ENCODE measurements at places on chromosomes 16 and 17.
A peak's percentile ranks its signal among the peaks of the same experiment; 100 is the strongest.

DNA sequence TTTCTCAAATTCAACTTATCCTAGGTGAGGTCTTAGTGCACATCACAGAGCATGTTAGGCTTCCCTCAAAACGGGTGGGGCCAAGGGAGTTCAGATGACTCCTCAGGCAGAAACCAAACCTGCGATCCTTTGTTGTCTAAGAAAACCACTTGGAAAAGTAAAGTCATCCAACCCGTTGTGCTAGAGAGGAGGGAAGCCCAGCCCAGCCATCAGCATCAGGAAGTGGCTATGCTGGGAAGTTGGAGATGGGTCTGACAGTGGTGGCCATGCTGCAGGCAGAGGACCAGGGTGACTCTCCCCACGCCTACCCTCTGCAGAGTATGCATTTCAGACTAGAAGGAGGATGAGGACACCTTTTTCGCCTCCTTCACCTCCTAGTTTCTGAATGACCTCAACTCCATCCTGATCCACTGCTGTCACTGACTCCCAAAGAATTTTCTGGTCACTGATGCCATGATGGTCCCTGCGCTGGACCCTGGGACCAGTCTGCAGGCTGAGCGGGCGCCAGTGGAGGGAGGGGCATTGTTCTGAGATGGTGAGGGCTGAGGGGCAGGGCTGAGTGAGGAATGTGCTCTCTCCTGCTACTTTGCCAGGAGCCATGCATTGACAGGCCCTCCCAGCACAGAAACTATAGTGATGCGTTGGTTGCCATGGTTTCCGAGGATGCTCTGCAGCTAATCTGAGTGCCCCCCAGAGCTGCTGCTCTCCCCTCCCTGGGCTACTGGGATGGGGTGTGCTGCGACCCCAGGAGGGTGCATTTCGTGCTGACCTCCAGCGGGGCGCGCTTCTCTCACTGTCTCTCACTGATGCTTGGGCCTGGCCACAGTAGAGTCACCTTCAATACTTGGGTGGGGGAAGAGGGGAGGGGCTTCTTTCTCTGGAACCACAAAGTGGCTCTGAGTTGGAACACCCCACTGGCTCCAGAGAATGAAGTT is 20.4 kb downstream of the ALOX12B start:
- no peak for DNase-seq

- no peak for DNase-seq
Observed at GRCh38 chr16:15435216-15435864, 952 bp downstream of the BMERB1 start.

GRCh38 chr16:52770828-52771227 is 223.9 kb upstream of the TOX3 start:
- DNase-seq: no peak

GRCh38 chr16:23840310-23840709 is 4.5 kb downstream of the PRKCB start:
- no peak for DNase-seq

GRCh38 chr16:65281586-65281985 is 159.7 kb upstream of the CDH11 start:
- DNase-seq: no peak

DNA sequence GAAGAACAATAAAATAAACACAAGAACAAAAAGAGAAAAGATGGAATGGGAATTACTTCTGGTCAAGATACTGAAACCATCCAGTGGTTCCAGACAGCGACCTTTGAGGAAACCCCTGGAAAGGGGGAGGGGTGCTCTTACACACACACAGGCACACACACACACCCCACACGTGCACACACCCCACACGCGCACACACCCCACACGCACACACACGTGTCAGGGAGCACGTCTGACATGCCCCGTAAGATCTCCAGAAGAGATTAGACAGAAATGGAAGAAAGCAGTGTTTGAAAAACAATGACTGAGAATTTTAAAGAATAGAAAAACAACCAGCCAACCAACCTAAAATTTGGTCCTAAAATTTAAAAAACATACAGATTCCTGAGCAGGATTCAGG is 45.3 kb upstream of the FASN start:
- no peak for DNase-seq

- no peak for DNase-seq
Observed at GRCh38 chr17:70654706-70655105, 485.4 kb downstream of the KCNJ2 start.

- DNase-seq: no peak
Observed at GRCh38 chr16:3536851-3537250, 36.0 kb downstream of the CLUAP1 start.

DNA sequence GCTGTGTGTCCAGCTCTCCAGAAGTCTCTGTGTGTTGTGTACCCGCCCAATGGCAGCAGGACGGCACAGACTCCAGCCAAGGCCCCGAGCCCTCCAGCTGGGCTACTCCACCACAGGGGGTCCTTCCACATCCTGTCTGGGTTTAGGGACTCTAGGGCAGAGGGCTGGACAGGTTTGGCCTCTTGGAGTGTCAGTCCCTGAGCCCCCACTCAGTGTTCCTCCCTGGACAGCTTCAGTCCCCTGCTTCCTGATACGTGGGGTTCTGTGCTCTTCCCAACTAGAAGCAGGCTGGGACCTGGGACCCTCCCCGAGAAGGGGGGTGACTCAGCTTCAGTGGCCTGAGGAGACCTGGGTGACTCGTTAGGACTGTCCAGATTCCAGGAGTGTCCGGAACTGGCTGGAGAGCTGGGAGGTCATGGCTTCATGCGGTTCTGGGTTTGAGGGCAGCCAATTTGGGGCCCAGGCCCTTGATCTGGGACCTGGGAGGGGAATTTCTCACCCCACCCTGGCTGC is 4.2 kb downstream of the CDK3 start:
- no peak for DNase-seq

DNA sequence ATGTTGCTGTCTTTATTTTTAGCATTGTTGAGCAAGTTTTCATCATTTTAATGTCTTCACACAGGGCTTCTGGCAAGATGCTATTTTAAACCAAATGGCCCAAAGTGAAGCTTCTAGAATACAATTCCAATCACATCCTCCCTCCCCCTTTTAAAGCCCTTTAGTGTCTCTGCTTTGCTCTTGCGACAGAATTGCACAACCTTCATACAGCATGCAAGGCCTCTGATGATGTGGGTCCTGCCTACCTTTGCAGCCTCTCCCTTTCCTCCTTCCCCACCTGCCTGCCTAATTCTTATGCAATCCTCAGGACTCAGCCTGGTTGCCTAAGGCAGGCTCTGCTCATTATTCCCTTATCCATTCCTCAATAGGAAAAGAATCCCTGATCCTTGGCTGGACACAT is 381.7 kb downstream of the SLC39A11 start:
- DNase-seq: no peak

DNA sequence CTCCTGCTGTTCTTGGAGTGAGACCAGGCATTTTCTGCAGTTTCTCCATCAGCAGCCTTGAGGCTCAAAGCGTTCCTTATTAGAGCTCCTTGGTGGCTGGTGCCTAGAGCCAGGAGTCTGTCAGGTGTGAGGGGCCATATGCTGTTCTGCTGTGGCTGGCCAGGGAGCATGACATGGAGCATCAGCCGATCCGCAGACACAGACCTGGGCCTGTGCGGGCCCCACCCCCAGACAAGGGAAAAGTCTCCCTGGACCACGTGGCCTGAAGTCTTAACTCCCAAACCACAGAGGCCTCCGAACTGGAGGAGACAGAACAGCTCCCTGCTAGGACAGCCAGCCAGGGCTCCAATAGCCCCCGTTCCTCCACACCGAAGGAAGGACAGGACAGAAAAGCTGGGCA is 162.7 kb upstream of the CIBAR2 start:
- no peak for DNase-seq

DNA sequence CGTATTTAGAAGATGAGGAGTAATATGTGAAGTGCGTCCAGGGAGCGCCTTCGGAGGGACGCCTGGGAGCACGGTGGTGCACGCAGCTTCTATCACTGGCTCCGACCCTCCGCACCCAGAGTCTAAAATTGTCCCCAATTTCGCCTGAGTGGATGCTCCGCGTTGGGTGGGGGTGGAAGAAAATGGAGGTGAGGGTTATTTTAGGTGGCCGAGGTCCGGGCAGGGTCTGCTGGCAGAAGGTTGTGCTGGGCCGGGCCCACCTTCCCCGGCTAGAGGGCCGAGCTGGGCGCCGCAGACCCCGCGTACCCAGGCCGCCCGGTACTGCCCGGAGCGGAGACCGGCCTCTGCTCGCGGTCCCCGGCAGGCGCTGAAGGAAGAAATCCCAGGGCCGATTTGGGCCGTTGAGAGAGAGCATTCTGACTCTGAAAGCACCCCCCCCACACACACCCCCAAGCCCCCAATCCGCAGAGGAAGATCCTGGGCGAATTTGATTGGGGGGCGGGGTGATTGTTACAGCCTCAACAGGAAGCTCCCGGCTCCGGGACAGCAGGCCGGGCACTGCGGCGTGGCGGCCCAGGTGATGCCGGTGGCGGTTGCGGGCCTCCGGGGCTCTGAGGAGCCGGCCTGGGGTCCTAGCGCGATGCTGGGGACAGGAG is 3.0 kb downstream of the BAHCC1 start:
- DNase-seq: peak; percentile 61

DNA sequence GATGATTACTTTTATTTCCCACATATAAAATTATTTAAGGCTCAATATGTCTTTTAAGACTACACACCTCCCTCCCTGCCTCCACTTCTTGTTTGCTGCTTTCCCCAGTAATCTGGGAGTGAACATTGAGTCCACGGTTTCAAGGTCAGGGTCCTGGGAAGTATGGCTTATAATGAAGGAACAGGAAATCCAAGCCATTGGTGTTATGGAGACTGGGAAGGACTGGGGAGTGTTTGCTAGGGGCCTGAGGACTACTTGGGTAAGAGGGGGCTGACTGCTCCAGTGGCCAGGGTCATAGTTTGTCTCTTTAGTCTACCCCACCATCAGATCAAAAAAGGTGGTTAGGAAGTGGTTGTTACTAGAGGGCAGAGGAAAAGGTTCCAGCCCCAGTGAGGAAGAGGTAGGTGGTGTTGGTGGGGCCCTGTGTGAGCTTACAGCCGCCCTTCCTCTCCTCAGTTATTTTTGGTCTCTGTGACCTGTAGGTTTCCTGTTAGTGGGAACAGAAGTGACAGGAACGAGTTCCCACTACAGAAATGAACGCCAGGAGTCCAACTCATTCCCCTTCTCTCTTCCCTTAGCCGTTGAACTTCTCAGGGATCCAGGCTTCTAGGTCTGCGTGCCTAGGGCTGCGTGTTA is 742 bp upstream of the SLC16A13 start:
- no peak for DNase-seq

- no peak for DNase-seq
Observed at GRCh38 chr17:78355701-78356100, 4.2 kb downstream of the SOCS3 start.

DNA sequence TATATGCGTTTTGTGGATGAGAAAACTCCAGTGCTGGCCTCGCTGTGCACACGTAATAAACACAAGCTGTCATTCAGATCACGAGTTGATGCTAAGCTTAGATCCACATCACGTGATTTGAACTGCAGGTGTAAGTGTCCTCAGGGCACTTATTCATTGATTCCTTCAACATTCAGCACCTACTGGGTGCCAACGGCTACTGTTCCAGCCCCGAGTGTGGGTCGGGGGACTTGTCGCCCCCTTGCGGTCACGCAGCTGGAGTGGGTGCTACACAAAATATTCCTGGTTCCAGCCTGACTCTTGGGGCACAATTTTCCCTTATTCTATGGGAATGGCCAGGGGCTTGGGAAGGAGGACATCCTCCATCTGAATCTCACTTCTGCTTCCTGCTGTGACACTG is 29.9 kb upstream of the GINS2 start:
- DNase-seq: no peak

DNA sequence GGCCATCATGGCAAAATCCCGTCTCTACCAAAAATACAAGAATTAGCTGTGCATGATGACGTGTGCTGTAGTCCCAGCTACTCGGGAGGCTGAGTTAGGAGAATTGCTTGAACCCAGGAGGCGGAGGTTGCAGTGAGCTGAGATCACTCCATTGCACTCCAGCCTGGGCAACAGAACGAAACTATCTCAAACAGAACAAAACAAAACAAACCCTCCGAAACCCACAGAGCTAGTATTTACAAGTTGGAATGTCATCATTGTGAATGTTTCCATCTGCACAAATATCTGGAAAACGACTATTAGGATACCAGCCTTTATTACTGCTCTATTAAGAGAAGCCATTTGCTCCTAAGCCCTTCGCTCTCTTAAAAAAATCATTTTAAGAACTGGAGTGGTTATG is 26.0 kb downstream of the SMARCE1 start:
- DNase-seq: no peak

- DNase-seq: peak; percentile 38
Observed at GRCh38 chr16:2467528-2468232, 3.4 kb upstream of the NTN3 start.

DNA sequence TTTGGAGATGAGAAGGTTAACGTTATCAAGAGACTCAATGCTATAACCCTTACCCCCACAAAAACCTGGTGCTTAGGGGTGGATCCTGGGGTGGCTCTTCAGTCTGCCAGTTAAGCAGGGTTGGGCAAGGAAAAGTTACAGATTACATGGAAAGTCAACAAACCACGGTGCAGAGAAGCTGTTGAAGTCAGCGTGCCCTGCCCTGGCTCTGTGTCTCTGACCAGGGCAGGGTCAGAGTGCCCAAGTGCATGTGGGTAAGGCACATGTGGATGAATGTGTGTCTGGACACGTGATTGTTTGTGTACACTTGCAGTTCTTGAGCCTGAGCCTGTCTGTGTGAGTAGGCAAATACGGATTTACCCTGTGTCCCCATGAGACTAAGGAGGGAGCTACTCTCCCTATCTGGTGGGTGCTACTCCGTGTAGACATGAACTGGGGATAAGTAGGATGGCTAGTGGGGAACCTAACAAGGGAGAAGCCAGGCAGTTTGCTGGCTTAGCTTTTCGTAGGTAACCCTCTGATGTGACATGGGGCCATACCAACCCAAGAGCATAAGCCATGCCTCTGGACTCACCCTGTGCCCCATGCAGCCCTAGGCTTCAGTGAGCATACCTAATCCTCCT is 5.5 kb downstream of the IGFBP4 start:
- no peak for DNase-seq

DNA sequence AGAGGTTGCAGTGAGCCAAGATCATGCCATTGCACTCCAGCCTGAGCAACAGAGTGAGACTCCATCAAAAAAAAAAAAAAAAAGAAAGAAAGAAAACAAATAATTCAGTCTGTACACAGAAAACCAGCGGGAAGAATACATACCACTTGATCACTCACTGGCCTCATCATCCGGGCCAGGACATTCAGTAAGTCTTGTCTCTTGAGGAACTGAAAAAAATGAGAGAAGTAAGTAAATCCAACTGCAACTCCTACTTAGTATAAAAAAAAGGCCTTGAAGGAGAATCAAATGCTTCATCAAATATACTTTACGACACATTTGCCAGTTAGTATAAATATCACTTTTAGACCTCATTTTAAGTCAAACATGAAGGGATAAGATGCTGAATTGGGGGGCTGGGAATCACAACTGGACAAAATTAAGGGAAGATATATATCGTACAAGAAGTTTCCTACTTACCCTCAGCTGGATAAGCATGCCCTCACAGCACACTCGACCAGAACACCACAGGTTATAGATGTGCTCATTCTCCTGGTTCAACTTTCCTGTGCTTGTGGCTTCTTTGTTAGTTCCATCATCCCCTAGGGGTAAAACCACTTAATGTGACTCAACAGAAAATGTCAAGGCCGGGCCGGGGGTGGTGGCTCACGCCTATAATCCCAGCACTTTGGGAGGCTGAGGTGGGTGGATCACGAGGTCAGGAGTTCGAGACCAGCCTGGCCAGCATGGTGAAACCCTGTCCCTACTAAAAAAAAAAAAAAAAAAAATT is 12.4 kb downstream of the CCDC47 start:
- no peak for DNase-seq

- no peak for DNase-seq
Observed at GRCh38 chr16:82007189-82007588, 4.1 kb downstream of the SDR42E1 start.

GRCh38 chr16:8742068-8742467 is 55.4 kb downstream of the TMEM186 start:
- DNase-seq: no peak

All from foreskin melanocyte (primary cell).